ENCODE measurements at places on chromosomes 2 and 18. TPM values are rescaled to one million over a fixed set of nuclear protein-coding genes. Genes with fewer than 3 reads are reported as not detected.

The MAL gene
- 20.6 TPM for total RNA-seq

The CNTNAP5 gene
- 4.5 TPM for total RNA-seq

The SH3RF3 gene
- 5.7 TPM for total RNA-seq

The ELOA2 gene
- total RNA-seq, result not detected

The LAMA1 gene
- 1.4 TPM for total RNA-seq

The REG3G gene
- total RNA-seq, result not detected

Measured in sigmoid colon (tissue), 7 donors.